Stimulated activated CD8-positive, alpha-beta memory T cell treated with anti-CD3 and anti-CD28 coated beads, Interleukin-7, amount 100 ng/mL, for 1 hour (primary cell): ENCODE measurements at places on chromosomes 11 and 22.

DNA sequence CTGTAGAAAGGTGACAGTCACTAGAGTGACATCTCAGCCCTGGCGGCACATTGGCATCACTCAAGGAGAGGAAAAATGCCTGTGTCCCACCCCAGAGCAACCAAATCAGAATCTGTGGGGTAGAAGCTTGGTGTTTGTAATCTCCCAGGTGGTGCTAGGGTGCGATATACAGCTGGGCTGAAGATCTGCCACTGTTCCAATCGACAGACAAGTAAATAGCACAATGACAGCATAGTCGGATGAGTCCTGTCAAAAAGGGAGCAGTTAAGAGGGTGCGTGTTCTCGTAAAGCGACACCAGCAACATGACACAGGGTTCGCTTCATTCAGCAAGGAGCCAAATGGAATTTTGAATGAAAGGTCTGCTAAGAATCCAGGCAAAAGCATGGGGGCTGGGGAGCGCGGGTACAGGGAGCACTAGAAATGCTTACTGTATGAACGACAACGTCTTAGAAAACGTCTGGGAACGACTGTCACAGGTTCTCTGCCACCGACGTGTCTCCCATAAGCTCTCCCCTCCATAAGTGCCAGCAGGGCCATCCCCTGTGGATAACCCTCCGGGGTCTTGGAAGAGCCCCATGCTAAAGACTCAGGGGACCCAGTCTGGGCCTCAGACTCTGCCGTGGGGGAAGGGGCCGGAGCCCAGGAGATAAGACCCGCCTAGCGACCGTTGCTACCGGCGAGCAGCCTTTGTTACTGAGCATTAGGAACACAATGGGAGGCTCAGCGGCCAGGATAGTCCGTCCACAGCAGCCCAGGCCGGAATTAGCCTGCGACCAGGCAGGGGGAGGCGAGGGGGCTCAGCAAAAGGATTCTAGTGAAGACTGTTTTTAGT is 20.8 kb downstream of the ADA2 start:
- DNase-seq, result no peak

GRCh38 chr11:64063777-64064176 is 28.0 kb downstream of the FLRT1 start:
- no peak for DNase-seq

- DNase-seq, result no peak
Observed at GRCh38 chr11:120172054-120172911, 34.4 kb upstream of the TRIM29 start.

DNA sequence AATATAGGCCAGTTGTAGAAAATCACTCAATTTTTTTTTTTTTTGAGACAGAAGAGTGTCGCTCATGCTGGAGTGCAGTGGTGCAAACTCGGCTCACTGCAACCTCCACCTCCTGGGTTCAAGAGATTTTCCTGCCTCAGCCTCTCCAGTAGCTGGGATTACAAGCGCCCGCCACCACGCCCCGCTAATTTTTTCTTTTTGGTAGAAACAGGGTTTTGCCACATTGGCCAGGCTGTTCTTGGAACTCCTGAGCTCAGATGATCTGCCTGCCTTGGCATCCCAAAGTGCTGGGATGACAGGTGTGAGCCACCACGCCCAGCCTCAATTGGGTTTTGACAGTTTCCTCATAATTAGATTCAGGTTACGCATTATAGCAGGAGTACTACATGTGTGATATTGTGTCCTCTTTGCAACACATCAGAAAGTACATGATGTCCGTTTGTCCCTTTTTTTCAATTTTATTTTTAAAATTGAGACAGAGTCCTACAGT is 2.6 kb upstream of the ATP6V1E1 start:
- DNase-seq, result no peak

DNA sequence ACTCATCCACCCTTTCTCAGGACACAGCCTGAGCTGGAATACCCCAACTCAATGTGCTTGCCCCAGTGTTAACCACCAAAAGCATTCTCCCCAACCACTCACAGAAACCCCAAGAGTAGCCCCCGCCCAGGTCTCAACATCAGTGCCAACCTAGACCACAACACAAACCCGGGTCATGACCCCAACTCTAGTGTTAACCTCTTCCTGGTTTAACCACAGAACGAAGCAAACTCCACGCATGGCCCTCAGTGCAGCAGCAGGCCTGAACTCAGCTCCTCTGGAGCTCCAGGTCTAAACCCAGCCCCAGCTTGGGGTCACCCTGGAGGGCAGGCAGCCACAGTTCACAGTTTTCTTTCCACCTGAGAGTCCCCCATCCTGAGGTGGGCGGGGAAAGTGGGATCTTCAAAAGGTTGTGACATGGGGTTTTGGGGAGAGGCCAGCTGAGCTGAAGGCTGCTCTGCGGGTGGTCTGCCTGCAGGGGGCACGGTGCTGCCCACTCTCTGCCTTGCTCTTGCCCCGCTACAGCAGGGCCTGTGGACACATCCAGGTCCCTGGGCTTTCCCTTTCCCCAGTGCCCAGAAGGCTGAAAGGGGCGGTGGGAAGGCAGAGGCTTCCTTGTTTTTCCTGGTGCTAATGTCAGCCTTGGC is 37.9 kb downstream of the NECTIN1 start:
- no peak for DNase-seq

GRCh38 chr11:77525455-77526091 is 51.7 kb upstream of the PAK1 start:
- DNase-seq, result no peak

- DNase-seq, result no peak
Observed at GRCh38 chr11:76844511-76844910, 16.2 kb upstream of the ACER3 start.

DNA sequence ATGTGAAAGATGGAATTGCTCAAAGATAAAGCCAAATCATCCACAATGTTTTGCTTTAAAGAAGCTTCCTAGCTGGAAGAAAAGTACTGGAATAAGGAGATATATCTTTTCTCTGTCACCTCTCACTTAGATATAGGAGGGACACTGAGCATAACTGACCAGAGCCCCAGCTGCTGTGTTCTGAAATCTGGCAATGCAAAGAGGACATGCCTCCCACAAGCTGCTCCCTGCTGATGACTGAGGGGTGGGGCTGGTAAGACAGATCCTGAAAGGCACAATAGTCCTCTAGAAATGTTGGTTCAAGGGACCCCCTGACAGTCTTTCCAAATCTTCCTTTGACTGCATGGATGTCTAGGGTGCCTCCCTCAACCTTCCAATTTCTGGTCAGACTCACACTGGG is 67.0 kb downstream of the SC5D start:
- DNase-seq, result no peak

GRCh38 chr11:13309156-13309555 is 31.6 kb downstream of the BMAL1 start:
- no peak for DNase-seq

GRCh38 chr11:68331338-68331947 is 19.1 kb downstream of the LRP5 start:
- no peak for DNase-seq

DNA sequence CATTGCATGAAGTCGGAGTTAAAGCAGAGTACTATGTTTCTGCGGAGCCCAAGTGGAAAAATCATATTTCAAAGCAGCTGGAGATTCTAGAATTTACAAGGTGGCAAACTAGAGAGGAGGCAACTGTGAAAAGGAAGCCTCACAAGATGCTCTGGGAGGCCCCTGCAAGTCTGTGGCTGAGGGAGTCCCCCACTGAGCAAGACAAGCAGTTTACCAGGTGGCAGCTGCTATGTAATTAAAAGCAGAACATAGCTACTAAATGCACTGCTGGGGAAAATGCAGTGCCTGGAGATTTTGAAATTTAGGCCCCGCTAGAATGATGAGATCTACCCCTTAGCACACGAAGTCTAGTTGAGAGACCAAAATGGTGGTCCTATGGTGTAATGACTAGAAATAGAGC is 728.0 kb downstream of the OPCML start:
- DNase-seq, result no peak
